SK-N-DZ (cell line): ENCODE measurements at places on chromosomes 16 and 17.
A peak's percentile ranks its signal among the peaks of the same experiment; 100 is the strongest.

DNA sequence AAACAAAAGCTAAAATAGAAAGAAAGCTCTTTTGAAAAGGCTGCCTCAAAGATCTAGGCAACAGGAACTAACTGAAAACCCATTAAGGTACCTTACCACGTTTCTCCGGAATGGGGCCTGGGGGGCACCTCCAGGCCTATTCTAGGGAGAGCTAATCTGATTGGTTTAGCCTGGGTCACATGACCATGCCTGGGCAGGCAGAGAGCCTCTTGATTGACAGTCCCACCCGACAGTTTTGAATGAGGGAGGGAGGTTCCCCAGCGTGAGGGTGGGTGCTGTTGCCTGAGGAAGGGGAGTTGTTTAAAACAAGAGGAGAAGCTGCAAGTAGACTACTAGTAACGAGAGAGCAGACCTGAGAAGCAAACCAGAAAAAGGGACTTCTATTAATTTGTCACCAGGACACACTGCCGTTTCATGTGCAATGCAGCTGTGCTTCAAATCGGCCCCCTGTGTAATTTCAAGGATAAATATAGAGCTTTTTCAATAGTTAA lies 143.4 kb upstream of the HS3ST2 start:
- DNase-seq = peak; percentile 55

DNA sequence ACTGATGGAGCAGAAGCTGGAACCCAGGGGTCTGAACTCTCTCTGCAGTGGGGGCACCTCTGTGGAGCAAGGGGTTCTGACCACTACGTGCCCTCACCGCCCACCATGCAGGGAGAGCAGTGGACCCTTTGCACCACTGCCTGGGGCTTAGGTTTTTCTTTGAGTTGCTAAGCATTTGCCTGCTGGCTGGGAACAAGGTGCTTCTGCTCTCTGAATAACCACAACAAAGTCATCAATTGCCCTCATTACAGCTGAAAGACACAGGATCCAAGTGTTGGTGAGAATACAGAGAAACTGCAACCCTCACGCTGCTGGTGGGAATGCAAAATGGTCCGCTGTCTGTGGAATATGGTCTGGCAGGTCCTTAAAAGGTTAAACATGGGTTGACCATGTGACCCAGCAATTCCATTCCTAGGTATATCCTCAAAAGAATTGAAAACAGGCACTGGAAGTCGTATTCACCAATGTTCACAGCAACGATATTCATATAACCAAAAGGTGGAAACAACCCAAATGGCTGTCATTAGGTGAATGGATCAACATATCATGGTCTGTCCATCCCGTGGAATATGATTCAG lies 22.8 kb downstream of the NLRC3 start:
- no peak for DNase-seq

- no peak for DNase-seq
Measured at GRCh38 chr17:71427801-71428200, 693.0 kb upstream of the SOX9 start.

DNA sequence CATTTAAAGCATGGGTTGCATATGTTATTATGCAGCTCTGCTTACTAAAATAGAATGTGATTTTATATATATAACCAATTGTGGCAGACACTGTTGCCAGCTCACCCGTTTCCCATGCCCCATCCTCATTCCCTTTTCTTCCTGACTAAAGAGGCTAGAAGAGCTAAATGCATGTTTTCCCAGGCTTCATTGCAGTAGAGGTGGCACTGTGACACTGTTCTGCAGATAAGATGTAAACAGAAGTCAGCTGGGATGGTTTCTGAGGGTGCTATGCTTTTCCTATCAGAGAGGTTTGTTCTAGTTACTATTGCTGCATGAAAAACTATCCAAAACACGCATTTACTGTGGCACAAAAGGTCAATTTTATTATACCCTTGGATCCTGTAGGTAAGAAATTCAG lies 5.7 kb upstream of the TOB1 start:
- no peak for DNase-seq

- DNase-seq = no peak
Measured at GRCh38 chr16:79217375-79218011, 383.0 kb downstream of the MAF start.

GRCh38 chr17:2093349-2093748 lies 38.4 kb downstream of the HIC1 start:
- no peak for DNase-seq

GRCh38 chr17:7016886-7017826 lies 4.7 kb downstream of the RNASEK start:
- DNase-seq = no peak

GRCh38 chr16:89136931-89137330 lies 34.6 kb upstream of the CDH15 start:
- DNase-seq = no peak

DNA sequence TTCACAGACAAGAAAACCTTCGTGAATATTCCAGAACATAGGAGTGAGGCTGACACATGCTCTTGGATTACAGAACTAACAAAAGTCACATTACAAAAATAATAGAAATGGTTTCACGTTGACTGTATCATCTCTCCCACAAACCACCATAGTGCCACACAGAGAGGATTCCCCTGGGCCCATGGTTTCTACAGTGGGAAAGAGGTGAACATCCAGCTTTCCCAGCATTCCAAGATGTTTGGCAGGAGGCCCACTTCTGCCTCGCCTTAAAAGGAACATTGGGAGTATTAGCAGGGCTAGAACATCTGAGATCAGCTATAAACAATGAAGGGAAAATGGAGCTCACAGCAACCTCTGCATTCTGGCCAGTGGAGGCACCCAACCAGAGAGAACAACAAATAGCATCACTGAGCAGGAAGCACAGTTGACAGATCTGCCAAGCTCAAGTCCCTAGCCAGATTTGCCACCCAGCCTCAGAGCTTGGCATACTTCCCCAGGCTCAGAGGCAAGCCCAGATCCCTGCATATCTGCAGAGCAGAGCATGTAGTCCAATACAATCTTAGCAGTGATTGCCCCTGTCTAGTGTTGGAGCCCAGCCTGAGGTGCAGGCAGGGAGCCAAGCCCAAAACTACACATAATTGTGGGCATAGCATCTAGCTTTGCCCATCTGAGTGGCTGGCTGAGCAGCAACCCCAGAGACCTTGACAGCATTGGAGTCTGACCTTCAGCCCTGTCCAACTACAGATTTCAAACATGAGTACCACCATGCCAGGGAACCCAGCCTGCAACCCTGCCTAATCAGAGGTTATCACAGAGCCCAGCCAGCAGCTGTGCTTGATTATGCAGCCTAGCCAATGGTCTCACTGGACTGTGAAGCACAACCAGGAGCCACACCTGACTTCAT lies 260.4 kb downstream of the CEP112 start:
- no peak for DNase-seq

GRCh38 chr17:57357392-57357784 lies 101.1 kb downstream of the MSI2 start:
- DNase-seq = no peak

DNA sequence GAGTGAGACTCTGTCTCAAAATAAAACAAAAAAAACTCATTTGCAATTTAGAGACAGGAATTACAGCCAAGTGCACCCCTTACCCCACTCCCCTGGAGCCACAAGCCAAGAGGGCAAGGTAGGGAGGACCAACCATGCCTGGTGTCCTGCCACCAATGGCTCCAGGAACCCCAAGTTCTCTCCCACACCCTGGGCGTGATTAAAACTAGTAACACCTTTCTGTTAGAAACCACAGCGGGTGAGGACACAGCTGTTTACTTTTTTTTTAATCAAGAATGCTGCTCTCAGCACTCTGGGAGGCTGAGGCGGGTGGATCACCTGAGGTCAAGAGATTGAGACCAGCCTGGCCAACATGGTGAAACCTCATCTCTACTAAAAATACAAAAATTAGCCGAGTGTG lies 38.1 kb downstream of the ANKRD11 start:
- DNase-seq = no peak

DNA sequence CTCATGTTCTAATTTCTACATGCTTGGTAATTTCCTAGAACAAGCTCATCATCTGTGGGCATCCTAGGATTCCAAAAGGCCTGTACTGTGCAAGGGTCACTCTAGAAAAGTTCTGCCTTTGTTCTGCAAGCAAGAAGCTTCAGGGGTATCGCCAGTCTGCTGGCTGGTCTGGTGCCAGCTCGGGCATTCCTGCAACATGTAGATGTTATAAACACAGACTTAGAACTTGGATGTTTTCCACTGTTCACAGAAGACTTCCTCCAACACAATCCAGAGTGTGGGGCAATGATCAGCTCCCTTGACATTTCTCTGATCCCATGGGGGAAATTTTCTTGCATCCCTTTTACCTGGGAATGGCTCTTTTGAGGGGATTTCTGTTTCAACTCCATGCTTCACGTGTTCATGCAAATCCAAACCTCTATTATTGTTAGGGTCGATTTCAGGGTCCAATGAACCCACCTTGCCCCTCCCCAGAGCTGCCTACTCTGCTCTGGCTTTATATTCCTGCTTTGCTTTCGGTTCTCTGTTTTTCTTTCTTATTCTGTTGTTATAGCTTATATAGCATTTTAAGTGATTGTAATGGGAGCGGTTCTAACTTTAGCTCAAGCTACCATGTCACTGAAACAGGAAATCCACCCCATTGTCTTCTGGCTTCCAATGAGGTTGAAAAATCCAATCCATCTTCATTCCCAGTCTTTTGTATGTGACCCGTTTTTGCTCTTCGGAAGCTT lies 25.3 kb downstream of the UBE2O start:
- no peak for DNase-seq

GRCh38 chr16:10180771-10181163 lies 1.5 kb downstream of the GRIN2A start:
- peak; percentile 4 for DNase-seq
